ENCODE measurements at places on chromosomes 3 and 15. TPM values are rescaled to one million over a fixed set of nuclear protein-coding genes. Genes with fewer than 3 reads are reported as not detected.

SLC22A13 gene
- total RNA-seq = 0.21 TPM

- DNase-seq = peak; percentile 41
Measured at GRCh38 chr15:52370010-52370409, 74.4 kb upstream of the MYO5C start.

AGBL1 gene
- not detected for total RNA-seq

DNA sequence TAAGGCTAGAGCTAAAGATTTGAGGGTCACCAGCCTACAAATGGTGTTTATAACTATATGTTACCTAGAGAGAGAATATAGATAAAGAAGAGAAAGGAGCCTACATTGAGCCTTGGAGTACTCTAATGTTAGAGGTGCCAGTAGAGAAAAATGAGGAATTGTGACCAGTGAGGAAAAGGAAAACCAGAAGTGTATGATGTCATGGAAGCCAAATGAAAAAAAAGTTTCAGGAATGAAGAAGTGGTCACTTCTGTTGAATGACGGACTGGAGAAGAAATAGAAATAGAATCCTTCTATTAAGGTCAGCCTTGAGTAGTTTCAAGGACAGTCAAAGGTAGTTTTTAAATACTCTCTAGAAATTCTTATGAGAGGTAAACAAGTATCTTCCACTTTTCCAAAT is 51.2 kb upstream of the MLF1 start:
- no peak for DNase-seq

MGLL gene
- total RNA-seq = 54.9 TPM

- DNase-seq = no peak
Measured at GRCh38 chr15:78421238-78421965, 16.6 kb upstream of the IREB2 start.

DNA sequence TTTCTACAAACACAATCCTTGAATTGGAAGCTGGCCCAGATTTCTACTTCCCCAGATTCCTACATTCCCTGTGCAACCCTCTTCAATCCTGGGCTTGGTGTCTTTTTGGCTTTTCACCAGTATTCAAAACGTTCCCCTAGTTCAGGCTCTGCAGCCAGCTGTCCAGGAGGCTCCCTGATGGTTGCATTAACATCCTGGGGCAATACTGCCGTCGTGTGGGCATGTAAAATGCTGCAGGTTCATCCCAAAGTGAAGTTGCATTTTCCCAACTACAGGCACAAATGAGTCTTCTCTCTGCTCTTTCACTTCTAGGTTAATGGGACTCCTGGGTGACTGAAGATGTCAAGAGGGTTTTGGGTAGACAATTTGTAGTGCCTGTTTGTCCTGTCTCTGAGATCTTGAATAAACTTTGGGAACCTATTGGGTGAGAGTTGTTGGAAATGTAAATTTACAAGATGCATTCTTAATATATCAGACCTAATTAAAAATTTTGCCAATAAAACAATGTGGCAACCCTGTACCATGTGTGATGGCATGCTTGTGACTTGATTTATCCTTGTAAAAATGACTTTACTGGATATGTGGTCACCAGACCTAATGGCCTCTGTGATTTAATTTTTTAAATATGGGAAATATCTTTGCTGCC is 28.6 kb downstream of the SOX14 start:
- DNase-seq = no peak

BCHE gene
- total RNA-seq = 3.7 TPM

PKM gene
- total RNA-seq = 2,686 TPM

SNTN gene
- not detected for total RNA-seq

DNA sequence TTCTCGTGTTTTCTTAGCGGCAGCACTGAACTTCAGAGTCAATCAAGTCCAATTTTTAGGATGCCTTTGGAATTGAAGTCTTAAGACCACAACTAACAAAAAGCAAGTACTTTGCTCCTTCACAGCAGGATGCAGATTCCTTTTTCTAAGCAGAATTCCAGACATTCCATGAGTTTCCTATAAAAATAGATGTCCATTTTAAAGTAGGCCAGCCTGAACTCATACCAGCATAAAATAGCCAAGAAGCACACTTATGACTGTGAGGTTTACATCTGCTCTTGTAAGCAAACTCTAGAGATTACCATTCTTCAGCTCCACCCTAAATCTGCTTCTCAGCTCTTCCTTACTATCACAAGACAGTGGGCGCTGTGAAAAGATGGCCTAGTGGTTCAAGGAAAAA is 85.8 kb downstream of the THBS1 start:
- no peak for DNase-seq

GHSR gene
- not detected for total RNA-seq

GRCh38 chr3:139506766-139507165 is 30.4 kb upstream of the RBP2 start:
- DNase-seq = no peak

DNA sequence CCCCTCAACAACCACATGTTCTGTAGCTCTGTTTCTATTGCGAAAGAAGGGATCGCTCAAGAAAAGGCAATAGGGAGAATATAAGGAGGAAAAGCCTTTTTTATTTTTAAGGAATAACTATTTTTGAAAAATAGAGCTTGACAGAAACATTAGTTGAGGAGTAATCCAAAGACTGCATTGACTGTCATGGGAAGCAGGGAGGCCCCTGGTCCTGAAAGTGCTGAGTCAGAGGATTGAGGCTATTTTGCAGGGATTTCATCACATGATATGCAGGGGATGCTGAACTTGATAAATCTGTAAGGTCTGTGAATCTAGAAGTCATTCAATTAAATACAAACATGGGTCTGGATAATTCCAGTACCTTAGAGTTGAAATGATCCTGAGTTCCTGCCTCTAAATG is 92.0 kb downstream of the MTHFS start:
- DNase-seq = no peak

KIAA1143 gene
- total RNA-seq = 27.5 TPM

Data from foreskin keratinocyte (primary cell).